ENCODE measurements at places on chromosomes 4 and X.

DNA sequence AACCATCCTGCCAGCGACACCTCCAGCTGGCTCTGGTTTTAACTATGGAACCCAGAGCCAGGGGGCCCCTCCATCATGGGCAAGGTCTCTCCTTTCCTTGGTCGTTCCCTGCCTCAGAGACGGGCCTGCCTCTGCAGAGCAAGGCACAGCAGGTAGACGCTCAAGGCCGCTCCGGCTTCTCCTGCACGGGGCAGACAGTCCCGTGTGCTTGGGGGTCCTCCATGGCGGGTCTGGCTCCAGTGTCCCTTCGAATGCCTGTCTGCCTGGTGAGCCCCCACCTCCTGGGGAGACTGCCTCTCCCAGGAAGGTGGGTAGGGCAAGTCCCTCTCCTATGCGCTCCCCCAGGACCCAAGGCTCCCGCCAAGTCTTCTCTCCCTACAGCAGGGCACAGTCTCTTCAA is 71.5 kb downstream of the ACOX3 start:
- DNase-seq, result no peak

- no peak for DNase-seq
Observed at GRCh38 chr4:10607206-10607605, 77.4 kb downstream of the CLNK start.

GRCh38 chr4:182955411-182955810 is 38.2 kb upstream of the DCTD start:
- DNase-seq, result peak; percentile 50

GRCh38 chr4:113539408-113539807 is 222.1 kb downstream of the CAMK2D start:
- peak; percentile 42 for DNase-seq

GRCh38 chr4:104531390-104531789 is 36.7 kb upstream of the CXXC4 start:
- DNase-seq, result no peak

DNA sequence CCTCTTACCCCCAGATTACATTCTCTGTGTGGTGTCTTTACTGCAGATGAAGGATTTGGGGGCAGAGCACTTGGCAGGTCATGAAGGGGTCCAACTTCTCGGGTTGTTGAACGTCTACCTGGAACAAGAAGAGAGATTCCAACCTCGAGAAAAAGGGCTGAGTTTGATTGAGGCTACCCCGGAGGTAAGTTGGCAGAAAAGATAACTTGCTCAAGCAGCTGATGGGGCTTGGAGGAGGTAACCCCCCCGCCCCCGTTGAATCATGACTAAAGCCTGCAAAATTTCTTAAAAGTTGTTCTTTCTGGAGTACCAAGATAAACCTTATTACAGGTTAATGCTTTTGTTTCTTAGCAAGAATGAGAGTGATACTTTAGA is 1.5 kb downstream of the CCNG2 start:
- DNase-seq, result peak; percentile 28

- DNase-seq, result no peak
Observed at GRCh38 chr4:182810103-182810615, 107.0 kb downstream of the DCTD start.

DNA sequence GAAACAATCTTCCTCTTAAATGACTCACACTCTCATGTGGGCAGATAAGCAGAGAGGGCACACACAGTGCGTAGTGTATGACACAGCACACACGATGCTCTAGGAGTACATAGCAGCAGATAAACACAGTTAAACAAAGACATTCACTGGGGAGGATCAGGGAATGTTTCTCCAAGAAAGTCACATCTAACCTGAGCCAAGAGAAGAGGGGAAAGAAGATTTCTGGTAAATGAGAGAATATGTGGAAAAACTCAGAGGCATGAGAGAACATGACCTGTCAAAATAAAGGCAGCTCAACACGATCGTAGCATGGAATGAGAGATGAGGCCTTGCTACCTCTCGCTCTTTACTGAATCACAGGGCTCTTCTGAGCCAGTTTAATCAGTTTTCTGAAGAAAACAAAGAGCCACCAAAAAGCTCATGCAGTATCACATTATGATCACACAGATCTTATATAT is 251.0 kb downstream of the ANK2 start:
- peak; percentile 51 for DNase-seq

- no peak for DNase-seq
Observed at GRCh38 chrX:43870758-43871419, 11.4 kb downstream of the MAOB start.

GRCh38 chr4:139854668-139855403 is 189.2 kb downstream of the MGST2 start:
- DNase-seq, result no peak

DNA sequence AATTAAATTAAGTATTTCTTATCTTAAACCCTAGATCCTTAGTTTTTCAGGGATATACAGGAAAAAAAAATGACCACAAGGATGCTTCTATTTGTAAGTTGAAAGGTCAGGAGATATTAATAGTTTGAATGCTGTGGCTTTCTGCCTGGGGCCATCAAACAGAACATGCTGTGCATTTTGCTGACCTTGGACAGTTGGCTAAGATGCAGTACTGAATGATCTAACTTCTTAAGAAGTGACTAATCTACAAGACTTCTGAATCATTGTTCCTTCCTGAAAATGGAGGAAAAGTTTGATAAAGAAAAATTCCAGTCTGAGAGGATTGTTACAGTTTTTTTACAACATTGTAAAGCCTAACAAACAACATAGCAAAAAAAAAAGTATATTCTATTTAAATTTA is 237.8 kb upstream of the JADE1 start:
- peak; percentile 80 for DNase-seq

GRCh38 chrX:129310000-129310399 is 213.3 kb downstream of the SMARCA1 start:
- DNase-seq, result no peak

DNA sequence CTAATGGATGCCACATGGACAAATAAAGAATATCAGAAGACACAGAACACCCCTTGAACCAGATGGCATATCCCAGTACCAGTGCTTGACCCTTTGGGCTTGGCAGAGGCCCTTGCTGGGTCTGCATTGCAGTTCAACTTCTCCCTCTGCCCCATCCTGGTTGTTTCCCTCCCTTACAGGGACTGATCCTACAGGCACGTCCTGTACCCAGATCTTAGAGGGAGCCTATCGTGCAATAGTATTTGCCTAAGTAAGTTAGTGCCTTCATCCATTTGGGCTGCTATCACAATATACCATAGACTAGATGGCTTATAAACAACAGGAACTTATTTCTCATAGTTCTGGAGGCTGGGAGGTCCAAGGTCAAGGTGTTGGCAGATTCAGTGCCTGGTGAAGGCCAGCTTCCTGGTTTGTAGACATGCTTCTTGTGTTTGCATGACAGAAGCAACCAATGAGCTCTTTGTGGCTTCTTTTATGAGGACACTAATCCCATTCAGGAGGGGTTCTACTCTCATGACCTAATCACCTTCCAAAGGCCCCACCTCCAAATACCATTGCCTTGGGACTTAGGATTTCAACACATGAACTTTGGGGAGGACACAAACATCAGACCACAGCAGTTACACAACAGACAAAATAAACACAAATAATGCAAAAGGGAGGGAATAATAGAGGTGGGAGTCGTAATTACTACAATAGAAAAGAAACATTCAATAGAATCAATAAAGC is 146.5 kb upstream of the MSX1 start:
- no peak for DNase-seq

GRCh38 chrX:3699821-3700381 is 13.5 kb downstream of the PRKX start:
- peak; percentile 10 for DNase-seq

DNA sequence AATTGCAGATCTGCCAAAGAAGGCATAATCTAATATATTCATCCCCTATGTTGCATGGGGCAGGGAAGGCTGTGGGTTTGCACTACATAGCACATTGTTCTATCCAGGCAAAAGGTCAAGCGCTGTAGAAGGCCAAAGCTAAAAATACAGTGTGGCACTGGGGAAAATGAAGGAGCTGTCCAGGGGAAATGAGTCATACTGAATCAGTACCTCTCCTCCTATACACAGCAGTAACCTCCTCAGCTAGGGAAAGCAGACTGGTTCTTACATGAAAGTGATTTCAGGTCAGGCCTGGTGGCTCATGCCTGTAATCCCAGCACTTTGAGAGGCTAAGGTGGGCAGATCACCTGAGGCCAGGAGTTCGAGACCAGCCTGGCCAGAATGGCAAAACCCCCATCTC is 31.0 kb upstream of the SLC25A4 start:
- peak; percentile 88 for DNase-seq

GRCh38 chr4:116328261-116328860 is 757.0 kb downstream of the TRAM1L1 start:
- DNase-seq, result no peak

DNA sequence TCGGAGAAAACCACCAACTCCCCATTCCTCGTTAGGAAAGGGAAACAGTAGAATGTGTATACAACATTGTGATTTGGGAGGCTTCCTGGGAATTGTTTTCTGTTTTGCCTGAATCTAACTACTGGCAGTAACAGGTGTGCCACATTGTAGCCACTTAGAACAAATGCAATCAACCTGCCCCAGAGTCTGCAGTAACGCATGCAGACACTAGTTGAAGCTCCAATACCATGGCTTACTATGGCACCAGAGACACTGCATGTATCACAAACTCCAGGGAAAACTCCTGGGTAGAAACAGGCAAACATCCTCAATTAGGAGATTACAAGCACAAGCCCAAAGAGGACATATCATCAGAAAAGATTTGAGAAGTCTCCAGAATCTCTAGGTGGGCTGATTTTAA is 154.2 kb upstream of the NEIL3 start:
- no peak for DNase-seq

DNA sequence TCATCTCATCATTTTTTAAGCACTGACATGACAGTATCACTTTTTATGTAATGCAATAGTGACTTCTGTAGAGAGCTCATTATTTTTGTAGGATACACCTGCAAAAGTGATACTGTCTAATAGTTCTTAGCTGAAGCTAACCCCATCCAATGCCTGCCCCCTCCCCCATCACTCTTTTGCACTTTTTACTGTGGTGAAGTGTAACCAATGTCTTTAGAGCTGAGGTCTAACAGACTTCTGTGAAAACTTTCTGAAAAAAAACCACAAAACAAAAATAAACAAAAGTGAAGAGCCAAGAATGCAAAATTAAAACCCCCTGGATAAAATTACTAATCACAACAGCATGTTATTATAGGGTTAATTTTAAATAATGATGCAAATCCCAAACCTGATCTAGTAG is 301.1 kb downstream of the ANK2 start:
- DNase-seq, result no peak

DNA sequence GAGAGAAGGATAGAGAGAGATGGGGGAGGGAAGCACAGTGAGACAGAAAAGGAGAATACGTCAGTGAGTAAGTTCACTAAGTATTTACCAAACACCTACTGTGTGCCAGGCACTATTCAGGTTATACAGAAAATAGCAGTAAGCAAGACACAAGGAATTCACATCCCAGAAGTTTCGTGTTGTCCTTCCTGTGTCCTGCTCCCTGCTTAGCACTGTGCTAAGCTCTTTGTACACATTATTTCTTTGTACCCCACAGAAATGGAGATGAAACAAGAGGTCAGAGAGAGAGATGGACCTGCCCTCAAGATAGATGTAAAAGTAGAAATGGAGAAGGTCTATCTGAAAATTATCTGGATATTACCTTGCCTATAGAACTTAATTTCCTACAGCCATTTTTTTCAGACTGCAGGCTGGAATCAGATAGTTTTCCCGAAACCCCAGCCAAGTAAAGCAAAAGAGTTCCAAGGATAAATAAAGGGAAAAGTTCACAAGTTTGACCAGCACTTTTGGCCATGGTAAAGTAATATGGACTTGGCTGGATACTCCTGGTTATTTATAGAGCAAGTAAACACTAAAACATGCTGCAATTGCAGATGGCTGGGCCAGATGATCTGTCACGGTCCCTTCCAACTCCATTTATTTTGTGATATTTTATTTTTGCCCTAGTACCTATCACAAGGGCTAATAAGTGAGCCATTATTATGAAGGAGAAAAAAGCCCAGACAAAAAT is 353.7 kb upstream of the SLC7A11 start:
- DNase-seq, result no peak

- DNase-seq, result no peak
Observed at GRCh38 chr4:144342949-144343760, 202.6 kb upstream of the GYPA start.

DNA sequence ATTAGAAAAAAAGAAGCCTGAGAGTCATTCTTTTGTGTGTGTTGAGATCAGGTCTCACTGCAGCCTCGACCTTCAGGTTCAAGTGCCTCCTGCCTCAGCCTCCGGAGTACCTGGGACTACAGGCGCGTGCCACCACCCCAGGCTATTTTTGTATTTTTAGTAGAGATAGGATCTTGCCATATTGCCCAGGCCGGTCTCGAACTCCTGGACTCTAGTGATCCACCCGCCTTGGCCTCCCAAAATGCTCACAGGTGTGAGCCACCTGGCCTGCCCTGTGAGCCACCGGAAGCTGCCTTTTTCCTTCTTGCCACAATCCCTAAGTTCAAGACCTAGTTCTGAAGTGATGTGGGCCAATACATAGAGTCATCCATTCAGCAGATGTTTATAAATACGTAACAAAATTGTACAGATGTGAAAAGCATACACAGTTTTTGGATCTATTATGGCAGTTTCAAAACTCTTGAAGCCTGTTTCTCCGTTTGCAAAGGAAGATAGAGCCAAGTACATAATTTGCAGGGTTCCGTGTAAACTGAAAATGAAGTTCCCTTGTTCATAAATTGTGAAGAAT is 536 bp upstream of the CTSO start:
- DNase-seq, result no peak

- DNase-seq, result peak; percentile 9
Observed at GRCh38 chr4:113921089-113921794, 58.2 kb downstream of the ARSJ start.

GRCh38 chr4:173301518-173302201 is 32.5 kb downstream of the HMGB2 start:
- peak; percentile 40 for DNase-seq

- peak; percentile 4 for DNase-seq
Observed at GRCh38 chr4:46931981-46932380, 22.9 kb upstream of the COX7B2 start.

DNA sequence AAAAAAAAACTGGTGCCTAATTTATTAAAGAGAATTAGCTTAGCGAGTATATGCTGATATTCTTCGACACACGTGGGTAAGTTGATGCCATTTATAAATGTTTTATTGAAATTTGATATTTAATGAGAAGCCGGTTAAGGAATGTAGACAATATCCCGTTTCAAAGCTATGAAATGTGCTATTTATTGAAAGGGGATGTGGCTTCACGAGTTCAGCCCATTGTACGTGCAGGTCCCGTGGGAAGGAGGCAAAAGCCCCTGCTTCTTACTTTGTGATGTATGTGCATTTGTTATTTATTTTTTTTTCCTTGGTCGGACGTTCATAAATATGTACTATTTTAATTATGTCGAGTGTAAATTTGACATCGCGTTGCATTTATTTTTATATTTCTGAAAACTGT is 20.2 kb downstream of the SHOX start:
- no peak for DNase-seq

GRCh38 chr4:19256823-19257222 is 994.9 kb upstream of the SLIT2 start:
- no peak for DNase-seq

DNA sequence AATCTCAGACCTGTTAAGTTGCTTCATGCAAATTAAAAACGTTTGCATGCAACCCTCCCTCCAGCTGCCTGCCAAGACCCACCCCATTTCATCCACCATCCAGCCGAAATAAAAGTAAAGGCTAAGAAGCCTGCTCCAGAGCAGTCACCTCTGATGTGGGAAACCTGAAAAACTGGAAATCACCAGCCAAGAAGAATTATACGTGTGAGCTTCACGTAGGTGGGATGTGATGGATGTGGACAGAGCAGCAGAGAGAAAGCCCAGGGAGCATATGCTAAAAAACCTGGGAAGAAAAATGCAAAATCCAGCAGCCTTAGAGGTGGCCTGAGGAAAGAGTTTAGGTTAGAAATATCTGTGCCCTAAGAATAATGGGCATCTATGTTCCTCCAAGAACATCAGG is 160.6 kb upstream of the STS start:
- no peak for DNase-seq

- DNase-seq, result no peak
Observed at GRCh38 chr4:11542952-11543351, 114.3 kb upstream of the HS3ST1 start.

All from GM03348 (cell line).